Activated T-cell treated with anti-CD3 and anti-CD28 coated beads, Interleukin-2, amount 50 U/mL, for 48 hours (primary cell): ENCODE measurements at places on chromosomes 6 and 20.

DNA sequence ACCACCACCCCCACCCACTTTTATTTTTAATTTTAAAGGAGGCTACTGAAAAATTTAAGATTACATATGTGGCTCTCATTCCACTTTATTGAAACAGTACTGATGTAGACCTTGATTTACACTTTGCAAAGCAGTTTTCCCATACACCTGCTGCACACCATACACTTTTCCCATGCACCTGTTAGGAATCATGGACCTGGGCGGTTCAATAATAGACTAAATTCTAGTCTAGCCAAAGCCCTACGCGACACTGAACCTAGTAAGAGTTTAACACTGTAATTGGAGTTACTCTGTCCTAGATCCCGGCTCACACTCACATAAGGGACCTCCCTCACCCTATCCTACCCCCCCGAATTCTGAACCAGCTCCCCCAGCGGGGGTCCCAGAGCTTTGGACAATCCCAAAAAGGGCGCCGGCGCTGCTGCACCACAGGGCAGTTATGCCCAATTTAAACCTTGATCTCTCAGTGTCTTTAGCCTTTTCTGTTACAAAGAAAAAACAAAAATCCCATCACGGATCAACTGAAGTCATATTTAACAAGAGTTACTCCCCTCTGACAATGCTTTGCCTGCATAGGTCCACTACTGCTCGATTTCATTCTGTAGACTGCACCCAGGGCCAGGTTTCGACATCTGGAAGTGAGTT lies 2.4 kb upstream of the GCLC start:
- no peak for DNase-seq

DNA sequence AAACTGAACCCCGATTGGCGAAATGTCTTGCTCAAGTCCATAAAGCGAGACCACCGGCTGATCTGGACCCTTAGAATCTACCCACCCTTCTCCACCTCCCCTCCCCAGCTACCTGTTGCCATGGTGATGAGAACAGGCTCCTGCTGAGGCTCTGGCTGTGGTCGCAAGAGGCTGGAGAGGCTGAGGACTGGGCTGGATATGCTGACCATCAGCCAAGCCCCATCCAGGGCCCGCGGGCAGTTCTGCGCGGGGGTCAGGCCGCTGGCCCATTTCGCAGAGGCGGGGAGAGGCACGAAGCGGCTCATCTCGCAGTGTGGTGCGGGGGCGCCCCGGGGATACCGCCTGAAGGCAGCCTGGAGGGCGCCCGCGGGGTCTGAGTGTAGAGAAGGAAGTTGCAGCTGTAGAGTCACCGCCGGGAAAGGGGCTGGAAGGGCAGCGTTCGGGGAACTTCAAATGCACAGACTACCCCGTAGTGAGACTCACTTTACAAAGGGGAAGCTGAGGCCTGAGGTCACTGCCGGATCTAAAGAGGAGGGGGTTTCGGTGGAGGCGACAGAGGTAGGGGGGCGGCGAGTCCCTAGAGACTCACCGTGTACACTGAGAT lies 671 bp downstream of the TAPBP start:
- DNase-seq, result peak; percentile 66

DNA sequence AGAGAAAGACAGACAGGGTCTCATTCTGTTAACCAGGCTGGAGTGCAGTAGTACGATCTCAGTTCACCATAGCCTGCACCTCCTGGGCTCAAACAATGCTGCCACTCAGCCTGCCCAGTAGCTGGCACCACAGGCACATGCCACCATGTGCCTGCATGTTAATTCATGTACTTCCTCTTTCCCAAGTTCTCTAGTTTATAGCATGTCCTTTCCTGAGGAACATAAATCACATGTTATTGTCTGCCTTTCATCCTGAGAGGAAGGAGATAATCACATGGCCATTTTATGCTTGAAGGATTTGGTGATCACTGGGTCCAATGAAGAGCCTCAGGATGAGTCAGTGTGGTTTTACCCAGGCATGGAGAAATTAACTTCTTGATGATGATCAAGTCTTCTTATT lies 47.9 kb downstream of the COL11A2 start:
- no peak for DNase-seq

DNA sequence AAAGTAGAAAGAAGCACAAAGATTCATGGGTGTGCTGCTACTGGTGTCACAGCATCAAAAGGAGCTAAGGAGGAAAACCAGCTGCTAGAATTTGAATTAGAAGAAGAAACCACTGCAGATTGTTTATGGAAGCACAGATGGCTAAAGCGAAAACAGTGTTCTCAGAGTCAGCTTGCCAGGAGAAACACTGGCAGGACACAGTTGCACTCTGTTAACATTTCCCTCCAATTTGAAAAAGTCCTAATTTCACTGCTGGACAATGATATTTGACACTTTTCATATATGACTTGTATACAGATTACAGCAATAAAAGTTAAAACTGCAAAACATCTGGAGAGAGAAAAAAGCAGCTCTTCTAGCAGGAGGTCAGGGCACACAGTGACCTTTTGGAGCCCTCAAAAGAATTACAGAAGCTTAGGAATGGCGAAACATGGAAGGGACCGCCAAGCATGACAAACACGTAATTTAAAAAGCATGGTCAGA lies 314.5 kb downstream of the COL12A1 start:
- no peak for DNase-seq

GRCh38 chr20:23488470-23488869 lies 2.4 kb upstream of the CST8 start:
- DNase-seq, result no peak

DNA sequence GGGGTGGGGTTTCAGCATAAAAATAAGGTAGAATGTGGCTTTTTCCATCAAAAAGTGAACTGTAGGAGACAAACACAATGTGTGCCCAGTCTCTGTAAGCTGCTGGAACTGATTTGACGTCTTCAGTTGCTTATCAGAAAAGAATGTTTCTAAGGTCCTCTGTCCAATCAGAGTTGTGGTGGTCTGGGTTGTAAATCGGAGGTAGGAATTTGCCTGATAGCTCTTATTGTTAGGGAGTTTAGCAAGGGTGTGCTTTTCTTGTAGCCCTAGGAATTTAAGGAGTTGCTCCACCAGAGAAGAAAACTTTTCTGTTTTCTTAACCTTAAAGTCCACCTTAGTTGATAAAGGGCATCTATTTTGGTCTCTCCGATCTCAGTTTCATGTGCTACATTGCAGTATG lies 10.4 kb upstream of the SSTR4 start:
- no peak for DNase-seq

DNA sequence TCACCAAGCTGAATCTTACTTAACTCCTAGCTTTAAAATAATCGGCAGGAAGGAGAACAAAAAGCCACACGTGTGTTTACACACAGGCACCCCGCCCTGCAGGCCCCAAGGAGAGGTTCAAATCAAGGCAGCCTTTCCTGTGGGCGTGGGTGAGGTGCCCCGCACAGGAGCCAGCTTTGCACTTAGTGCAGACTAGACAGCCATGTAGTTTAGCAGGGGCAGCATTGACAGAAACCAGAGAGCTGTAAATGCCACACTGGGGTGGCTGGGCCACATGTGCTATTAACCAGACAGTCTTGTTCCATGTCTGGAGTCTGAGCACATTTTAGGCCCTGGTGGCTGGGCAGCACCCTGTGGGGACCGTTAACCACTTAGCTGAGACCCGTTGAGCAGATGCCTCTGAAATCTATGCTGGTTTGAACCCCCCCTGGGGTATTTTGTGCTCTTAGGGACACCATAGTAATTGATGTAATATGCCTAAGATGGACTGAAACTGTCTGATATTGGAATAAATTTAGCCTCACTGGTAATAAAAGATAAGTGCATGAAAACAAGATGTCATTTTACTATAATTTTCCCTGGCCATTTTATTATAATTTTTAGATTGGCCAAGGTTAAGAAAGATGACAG lies 106.4 kb upstream of the KCNG1 start:
- DNase-seq, result no peak

DNA sequence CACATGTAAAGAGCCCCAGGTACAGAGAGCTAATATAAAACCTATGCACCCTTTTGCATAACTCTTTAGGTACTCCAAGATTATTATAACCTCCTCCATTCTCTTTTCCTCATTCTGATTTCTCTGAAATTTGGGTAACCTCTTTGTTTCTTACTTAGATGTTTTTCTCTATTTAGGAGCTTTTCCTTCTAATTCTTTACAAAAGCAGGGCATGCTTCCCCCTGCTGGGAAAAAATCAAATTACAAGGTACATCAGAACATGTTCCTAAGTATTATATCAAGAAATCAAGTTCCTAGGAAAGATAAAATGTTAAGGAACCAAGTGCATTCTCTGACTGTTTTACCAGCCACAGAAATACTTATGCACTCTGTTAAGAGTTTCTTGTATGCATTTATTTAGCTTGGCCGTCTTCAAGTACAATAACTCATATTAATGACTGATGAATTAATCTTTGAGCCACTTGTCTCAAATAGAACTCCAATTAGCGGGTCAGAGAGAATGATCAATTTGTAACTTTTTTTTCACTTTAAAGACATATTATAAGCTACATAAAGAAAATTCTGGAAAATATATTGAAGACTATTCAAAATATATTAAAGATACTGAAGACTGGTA lies 2.1 kb downstream of the KHDRBS2 start:
- no peak for DNase-seq

GRCh38 chr6:1381481-1382330 lies 7.7 kb upstream of the FOXF2 start:
- peak; percentile 82 for DNase-seq

- no peak for DNase-seq
Observed at GRCh38 chr6:170483413-170483812, 69.7 kb downstream of the PSMB1 start.

DNA sequence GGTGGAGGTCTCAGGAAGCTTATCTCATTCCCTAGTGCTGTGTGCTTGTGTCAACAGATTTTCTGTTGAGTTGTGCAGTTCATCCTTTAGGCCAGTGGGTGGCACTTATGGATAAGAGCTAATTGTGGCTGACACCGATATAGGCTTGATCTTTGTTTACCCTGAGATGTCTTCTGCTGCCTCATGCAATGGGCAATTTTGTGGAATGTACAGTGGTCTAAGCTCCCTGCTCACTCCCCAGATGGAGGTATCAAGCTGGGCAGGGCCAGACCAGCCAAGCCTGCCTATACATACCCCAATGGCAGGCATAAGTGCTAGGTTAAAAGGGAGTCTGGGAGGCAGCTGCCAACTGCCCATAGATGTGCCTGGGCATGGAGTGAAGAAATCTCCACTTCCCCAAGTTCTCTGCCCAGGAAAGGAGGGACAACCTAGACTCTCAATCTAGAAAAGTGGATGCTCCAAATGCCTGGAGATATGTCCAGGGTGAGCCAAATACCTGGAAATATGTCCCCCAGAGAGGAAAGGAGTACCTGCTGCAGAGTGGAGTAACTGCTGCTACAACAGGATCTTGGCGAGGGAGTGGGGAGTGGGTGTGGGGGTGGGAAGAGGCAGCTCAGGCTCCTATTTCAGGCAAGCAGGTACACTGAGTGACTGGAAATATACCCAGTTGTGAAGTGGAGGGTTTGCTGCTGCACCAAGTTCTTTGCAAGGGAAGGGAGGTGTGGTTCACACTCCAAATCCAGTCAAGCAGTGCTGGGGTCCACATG lies 53.2 kb upstream of the ARG1 start:
- peak; percentile 59 for DNase-seq

- DNase-seq, result no peak
Observed at GRCh38 chr20:2342243-2342642, 38.5 kb upstream of the TGM6 start.

- no peak for DNase-seq
Observed at GRCh38 chr6:2441601-2442475, 196.4 kb upstream of the GMDS start.

DNA sequence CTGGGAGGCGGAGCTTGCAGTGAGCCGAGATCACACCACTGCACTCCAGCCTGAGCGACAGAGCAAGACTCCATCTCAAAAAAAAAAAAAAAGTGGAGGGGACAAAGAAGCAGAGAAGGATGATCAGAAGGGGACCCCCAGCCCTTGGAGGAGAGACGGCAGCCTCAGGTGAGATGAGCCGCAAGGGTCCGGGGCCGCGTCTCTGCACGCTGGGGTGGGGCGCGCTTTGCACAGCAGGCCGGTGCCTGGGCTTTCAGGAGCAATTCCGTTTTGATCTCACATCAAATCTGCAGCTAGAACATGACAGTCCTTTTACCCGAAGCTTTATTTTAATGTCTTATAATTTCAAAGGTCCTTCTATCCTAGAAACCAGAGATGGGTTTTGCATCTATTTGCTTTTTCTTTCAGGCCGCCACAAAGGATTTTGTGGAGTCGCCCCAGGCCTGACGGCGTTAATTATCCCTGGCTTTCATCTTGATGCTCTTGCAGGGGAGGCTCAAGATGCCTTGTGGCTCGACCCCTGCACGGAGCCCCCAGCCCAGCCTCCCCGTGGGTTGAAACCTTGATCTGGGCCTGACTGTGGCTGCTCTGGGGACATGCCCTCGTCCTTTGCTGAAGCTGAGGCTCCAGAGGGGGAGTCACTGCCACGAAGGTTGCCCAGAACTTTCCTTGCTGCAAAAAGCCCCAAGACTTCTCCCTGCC lies 17.3 kb downstream of the HRH3 start:
- DNase-seq, result no peak

DNA sequence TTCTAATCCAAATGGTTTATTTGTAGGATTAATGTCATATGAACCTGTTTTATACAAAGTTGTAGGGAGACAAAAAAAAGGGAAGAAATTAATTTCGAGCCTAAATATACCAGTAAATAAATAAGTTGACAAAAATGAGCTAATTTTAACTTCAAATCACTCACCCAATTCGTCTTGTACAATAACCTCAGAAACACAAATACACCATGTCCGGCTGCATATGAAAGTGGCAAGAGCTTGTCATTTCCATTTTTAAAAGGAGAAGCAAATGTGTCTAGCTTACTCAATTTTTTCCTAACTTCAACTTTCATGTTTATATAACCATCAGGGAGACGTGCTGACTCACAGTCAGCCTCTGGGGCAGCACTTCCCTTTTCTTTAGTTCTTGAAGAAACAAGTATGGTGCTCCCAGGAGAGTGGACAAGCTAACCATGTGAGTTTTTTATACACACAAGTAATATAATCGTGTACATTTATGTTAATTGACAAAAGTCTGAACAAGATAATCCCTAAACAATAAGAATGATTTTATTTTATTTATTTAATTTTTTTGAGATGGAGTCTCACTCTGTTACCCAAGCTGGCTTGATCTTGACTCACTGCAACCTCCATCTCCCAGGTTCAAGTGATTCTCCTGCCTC lies 55.5 kb upstream of the SGK1 start:
- no peak for DNase-seq

DNA sequence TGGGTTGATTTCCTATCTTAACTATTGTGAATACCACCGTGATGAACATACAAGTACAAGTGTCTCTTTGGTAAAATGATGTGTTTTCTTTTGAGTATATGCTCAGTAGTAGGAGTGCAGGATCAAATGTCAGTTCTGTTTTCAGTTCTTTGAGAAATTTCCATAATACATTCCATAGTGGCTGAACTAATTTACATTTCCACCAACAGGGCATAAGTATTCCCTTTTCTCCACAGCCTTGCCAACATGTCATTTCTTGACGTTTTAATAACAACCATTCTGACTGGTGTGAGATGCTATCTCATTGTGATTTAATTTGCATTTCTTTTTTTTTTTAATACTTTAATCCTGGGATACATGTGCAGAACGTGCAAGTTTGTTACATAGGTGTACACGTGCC lies 268.8 kb downstream of the CENPW start:
- DNase-seq, result no peak
